Activated CD8-positive, alpha-beta memory T cell treated with anti-CD3 and anti-CD28 coated beads for 1 hour (primary cell): ENCODE measurements at places on chromosomes 13 and 19.

GRCh38 chr13:71577127-71577526 is 289.9 kb downstream of the DACH1 start:
- DNase-seq: no peak

- no peak for DNase-seq
Observed at GRCh38 chr13:36778083-36778671, 40.8 kb upstream of the RFXAP start.

- DNase-seq: no peak
Observed at GRCh38 chr13:103291798-103292572, 225.8 kb upstream of the SLC10A2 start.

- no peak for DNase-seq
Observed at GRCh38 chr19:17943274-17944221, 10.7 kb downstream of the CCDC124 start.

DNA sequence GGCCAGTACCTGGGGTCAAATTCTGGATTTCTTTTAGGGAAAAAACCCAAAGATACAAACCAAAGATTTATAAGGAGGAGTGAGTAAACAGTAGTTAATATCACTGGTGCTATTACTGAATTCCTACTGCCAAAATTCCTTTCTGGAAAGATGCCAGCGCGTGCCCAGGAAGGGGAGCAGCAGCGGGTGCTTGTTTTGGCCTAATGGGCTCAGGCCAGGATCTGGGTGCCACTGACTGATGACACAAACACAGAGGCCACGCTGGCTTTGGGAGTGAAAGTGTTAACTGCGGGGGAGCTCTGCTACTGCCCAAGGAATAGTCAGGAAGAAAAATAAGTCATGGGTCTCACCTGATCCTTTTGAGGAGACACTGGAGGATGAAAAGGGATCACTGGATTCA is 61.2 kb downstream of the KLF2 start:
- DNase-seq: no peak

- no peak for DNase-seq
Observed at GRCh38 chr19:57052081-57052480, 67.7 kb upstream of the USP29 start.

- DNase-seq: no peak
Observed at GRCh38 chr19:18415178-18415867, 3.9 kb upstream of the SSBP4 start.

DNA sequence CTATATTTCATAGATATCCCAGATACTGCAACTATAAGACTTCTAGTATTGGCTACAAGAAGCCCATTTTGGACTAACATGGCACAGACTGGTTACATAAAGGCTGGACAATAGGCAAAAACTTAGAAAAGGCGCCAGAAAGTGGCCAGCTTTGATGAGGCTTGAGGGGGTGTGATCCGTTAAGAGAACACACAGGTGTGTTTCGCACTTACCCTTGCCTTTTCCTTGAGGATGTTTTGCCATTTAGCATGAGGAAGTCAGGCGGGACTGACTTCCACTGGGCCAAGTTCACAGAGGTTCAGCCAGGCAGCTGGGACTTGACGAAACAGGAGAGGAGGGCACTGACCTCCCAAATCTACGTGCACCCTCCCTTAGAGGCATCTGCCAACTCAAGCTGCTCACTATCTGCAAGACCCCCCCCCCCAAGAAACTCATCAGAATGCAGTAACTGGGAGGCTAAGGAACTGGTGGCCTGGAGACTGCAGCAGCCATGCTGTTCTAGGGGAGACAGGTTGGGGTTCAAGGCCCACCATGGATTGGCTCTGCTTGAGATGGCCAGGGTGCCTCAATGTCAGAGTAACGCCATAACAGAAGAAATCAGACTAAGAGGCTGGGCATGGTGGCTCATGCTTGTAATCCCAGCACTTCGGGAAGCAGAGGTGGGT is 4.5 kb upstream of the LIN7B start:
- no peak for DNase-seq

DNA sequence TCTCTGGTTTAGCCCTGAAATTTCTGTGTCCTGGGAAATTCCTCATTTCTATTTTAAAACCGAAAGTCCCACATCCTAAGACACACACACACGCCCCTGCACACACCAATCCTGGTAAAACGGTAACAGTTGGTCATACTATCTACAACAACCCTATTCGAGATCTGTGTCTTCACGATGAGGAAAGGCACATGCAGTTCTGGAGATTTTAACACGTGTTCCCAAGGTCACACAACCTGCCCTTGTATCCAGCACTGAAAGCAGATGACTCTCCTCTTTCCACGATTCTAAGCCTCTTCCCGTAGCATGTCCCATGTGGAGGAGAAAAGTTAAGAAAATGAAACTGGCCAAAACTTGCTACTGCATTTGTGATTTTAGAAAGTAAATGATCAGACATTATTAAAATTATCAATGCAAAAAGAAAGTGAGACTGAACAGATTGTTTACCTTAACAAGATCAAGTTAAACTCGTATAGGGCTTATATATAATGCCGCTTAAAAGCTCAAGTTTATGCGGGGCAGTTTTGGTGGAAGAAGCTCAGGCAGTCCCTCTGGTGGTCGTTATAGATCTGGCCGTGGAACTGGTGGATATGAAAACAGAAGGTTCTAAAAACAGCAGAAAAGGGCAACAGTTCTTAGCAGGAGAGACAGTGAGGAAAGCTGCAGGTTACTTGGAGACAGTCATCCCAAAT is 32.7 kb downstream of the VSTM1 start:
- no peak for DNase-seq
